ENCODE measurements at places on chromosomes 1 and 21.

DNA sequence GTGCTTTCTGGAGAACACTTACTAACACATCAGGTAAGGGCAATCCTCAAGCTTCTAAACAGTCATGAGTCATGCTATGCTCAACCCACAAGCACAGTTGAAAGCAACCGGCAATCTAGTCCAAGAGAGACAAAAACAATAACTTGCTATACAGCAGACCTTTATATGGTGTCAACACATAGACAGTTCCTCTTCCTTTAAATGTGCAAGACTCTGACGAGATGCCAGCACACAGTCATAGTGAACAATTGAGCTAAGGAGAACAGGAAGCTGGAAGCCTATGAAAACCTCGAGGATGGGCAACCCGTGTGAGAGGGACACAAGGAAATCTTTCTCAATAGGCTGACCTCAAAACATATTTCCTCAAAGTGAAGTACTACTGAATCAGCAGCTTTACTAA, 5.3 kb downstream of the ADIPOR1 start:
- DNase-seq: no peak

- DNase-seq: no peak
Measured at GRCh38 chr1:1939296-1940122, 20.4 kb upstream of the TMEM52 start.

DNA sequence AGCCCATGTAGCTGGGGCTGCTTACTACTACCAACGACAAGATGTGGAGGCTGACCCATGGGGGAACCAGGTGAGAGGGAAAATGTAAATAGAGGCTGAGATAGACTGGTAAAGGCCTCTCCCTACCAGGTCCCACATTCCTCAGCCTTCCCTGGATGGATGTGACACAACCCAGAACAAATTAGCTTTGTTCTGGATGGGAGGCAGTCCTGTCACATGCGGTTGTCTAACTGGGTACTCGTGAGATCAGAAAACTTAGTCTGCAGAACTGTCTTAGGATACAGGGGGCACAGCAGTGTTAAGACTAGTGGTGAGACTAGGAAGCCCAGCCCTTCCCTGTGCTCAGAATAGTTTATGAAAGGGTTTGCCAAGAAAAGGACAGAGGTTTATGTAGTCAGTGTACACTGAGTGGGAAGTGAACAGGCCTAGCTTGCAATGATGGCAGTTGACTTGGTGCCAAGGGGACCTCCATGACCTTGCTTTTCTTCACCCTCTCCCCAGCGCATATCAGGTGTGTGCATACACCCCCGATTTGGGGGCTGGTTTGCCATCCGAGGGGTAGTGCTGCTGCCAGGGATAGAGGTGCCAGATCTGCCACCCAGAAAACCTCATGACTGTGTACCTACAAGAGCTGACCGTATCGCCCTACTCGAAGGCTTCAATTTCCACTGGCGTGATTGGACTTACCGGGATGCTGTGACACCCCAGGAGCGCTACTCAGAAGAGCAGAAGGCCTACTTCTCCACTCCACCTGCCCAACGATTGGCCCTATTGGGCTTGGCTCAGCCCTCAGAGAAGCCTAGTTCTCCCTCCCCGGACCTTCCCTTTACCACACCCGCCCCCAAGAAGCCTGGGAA, 8.4 kb downstream of the MMACHC start:
- DNase-seq: no peak

DNA sequence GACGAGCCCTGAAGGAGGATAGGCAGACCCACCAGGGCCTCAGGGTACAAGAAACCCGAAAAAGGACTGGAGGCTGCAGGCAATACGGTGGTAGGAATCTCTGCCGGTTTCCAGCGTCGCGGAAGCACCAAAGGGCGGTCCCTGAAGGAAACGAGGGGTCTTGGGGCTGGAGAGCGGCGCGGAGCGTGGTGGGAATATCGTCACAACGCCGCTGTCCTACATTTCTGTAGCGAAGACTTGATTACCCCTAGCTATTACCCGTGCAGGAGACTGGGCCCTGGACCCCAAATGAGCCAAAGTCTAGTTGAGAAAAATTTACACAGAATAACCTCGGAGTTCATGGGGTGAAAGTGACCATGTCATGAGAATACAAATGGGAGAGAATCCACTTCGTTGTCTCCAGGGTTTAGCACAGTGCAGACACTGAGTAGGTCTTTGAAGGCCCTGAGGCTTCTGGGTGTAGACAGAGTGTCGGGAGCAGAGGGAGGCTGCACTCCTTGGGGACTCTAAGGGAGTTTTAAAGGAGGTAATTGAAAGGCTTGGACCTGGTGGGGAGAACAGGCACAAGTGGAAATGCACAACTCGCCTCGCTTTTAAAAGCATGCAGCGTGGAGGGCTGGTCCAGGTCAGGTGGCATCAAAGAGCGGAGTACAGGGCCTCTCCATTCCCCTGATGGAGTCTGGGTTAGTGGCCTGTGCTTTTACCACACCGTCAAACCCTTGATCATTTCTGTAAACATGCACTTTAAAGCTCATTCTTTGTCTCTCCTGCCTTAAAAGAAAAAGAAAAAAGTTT, 1.5 kb downstream of the ATP1A1 start:
- no peak for DNase-seq

- DNase-seq: no peak
Measured at GRCh38 chr1:218171302-218171893, 113.7 kb upstream of the RRP15 start.

- no peak for DNase-seq
Measured at GRCh38 chr1:230423261-230423660, 2.9 kb downstream of the PGBD5 start.

GRCh38 chr1:56825436-56825835, 6.2 kb upstream of the FYB2 start:
- no peak for DNase-seq

GRCh38 chr1:84724128-84724860, 34.0 kb upstream of the SSX2IP start:
- peak; percentile 24 for DNase-seq

- DNase-seq: no peak
Measured at GRCh38 chr1:234620272-234621126, 10.5 kb upstream of the IRF2BP2 start.

GRCh38 chr21:19440792-19441655, 1037.4 kb upstream of the TMPRSS15 start:
- no peak for DNase-seq

DNA sequence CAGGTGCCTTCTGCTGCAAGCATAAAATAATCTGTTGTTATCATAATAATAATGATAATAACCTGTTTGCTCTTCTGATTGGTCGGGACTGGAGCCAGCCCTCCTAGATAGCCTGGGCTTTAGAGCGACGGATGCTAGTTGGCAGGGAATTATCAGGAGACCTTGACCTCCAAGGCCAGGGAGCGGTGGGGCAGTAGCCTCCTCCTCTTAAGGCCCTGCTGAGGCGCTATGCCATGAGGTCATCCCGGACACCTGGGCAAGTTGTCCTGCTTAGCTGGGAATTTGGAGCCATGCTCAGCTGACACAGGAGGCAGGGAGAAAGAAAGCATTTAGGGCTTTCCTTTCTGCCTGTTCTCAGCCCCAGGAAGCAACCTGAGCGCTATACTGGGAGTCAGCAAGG, 15.6 kb downstream of the C1orf115 start:
- no peak for DNase-seq

DNA sequence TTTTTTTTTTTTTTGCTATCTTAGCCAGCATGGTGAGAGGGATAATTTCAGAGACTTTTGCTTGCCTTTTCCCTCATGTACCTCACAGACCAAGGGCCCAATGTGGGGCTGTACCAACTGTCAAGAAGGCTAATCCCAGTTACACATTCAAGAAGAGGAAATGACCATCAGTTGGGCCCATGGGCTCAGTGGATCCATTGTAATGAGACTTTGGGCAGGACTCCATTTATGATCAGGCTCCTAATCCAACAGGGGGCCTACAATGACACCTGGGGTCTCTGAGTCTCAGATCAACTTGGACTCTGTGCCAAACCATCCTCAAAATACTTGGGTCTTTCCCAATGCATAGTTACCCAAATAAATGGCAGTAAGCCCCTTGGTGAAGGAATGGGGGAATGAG, 450.4 kb upstream of the VAMP3 start:
- no peak for DNase-seq

DNA sequence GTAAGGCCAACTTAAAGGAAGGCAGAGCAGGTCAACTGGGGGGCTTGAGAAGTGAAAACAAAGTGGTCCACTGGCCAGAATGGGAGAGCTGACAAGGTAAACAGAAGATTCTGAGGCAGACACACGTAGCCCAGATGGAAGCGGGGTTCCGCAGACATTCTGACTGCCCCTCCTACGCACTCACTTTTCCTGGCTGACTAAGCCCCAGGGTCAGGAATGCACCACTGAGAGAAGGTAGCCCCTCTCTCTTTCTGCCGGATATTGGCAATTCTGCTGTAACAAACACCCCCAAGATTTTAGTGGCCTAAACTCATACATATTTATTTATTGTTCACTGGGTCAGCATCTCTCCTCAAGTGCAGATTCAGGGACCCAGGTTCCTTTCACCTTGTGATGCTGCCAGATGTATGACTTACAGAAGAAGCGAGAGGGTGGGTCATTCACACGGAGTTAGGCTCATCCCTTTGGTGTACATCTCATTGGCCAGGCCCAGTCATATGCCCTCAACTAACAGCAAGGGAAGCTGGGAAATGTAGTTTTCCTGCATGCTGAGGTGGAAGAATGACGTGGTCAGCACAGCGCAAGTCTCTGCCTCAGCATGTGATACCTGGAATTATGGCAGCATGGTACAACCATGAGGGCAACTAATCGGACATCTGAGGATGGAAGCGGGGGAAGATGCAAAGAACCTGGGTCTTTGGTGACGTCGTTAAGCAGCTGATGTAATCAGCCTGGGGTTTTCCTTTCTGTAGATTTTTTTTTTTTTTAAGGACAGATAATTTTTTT, 43.4 kb upstream of the MRPS6 start:
- no peak for DNase-seq

DNA sequence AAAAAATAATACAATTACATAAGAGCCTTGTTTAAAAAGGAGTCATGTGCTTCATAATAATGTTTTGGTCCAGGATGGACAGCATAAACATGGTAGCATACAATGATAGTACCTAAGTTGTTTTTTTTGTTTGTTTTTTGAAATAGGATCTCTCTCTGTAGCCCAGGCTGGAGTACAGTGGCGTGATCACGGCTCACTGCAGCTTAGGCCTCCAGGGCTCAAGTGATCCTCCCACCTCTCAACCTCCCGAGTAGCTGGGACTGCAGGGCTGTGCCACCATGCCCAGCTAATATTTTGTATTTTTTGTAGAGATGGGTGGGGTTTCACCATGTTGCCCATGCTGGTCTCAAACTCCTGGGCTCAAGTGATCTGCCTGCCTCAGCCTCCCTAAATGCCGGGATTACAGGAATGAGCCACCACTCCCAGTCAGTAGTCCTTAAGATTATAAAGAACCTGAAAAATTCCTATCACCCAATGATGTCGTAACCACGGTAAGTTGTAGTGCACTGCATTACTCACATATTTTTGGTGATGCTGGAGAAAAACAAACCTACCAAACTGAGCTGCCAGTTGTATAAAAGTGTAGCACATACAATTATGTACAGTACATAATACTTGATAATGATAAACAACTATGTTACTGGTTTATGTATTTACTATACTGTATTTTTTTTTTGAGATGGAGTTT, 22.4 kb upstream of the RCOR3 start:
- no peak for DNase-seq

DNA sequence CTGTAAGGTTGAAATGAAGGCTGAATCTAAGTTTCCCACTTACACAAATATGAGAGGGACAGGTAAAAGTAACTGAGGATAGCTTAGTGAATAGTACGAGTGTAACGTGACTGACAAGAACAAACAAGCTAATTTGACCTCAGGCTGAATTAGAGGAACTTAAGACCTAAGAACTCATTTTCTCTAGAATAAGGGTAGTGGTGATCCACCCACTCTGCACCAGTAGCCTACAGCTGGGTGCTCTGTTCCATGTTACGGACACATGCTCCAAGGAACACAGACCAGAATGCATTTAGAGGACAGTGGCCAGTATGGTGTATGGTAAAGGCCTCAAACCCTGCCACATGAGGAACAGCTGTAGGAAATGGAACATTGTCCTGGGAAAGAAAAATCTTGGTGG, 14.9 kb upstream of the TMEM9 start:
- DNase-seq: no peak

- no peak for DNase-seq
Measured at GRCh38 chr1:37078866-37079265, 44.6 kb upstream of the GRIK3 start.

GRCh38 chr1:203351037-203351625, at the start of gene FMOD:
Gene FMOD (minus strand): TSS chr1:203351122. CDS start chr1:203348270, 2,852 bp downstream.
- no peak for DNase-seq

GRCh38 chr1:26994787-26995517, 1.5 kb downstream of the TRNP1 start:
- no peak for DNase-seq

DNA sequence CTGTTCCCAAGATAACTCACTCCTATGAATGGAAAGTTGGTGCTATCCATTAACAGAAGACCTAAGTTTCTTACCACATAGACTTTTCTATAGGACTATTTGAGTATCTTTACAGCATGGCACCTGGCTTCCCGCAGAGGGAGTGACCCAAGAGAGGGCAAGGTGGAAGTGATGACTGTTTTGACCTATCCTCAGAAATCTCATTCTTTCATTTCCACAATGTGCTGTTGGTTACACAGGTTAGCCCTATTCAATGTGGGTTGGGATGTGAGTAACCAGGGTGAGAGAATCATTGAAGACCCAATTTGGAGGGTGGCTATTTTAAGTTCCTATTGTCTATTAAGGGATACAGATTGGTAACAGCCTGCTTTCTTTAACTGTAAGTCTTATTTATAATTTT, 38.3 kb upstream of the NEXN start:
- no peak for DNase-seq

Measured in stimulated activated CD4-positive, alpha-beta T cell treated with anti-CD3 and anti-CD28 coated beads, Interleukin-1b, Interleukin-23, amount 100 ng/mL, for 1 hour (primary cell).